Esophagus squamous epithelium (tissue), 5 donors: ENCODE measurements at places on chromosomes 5 and 9.

DNA sequence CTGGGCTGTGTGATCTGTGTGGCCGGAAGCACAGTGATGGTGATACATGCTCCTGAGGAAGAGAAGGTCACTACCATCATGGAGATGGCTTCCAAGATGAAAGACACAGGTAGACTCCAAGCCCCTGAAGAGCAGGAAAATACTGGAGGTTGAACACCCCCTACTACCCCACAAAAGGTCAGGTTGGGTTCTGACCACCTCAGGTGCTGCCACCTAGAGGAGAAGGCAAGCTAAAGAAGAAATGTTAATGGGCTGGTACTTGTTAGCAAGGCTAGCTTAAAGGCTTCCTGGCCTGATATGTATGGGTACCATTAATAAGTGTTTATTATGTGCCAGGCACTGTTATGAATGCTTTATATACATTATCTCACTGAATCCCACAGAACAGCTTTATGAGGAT lies 11.7 kb downstream of the NIPAL4 start:
- no peak for DNase-seq

DNA sequence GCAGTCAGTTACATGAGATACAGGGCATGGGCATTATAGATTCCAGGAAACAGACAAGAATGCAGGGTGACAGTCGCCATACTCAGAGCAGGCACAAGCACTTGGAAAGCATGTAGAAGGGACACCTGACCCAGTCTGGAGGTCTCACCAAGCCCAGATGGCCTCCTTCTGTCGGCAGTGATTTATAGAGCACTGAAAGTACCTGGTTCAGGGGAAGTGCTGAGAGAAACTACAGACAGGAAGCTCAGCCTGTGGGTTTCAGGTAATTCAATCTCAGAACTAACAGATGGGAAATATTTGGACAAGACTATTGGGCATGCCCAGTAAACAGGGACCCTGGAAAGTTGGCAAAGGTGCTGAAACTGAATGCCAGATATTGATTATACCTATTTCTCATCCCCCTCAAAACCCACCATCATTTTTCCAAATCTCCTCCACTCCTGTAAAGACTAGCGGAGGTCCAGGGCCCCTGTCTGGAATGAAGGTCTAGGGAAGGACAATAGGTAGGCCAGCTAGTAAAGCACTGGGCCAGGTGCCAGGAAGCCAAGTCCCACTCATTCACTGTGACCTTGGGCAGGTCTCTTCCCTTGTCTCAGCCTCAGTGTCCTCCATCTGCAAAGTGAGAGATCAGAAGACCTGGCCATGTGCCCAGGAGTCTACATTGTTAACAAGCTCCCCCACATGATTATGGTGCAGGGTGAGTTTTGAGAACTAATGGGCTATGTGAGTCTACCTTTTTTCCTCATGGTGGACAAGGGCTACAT lies 26.9 kb downstream of the KLHL3 start:
- DNase-seq: no peak

GRCh38 chr5:133453084-133453780 lies 159.1 kb downstream of the FSTL4 start:
- no peak for DNase-seq

- no peak for DNase-seq
Measured at GRCh38 chr5:175056831-175057230, 332.4 kb downstream of the MSX2 start.

DNA sequence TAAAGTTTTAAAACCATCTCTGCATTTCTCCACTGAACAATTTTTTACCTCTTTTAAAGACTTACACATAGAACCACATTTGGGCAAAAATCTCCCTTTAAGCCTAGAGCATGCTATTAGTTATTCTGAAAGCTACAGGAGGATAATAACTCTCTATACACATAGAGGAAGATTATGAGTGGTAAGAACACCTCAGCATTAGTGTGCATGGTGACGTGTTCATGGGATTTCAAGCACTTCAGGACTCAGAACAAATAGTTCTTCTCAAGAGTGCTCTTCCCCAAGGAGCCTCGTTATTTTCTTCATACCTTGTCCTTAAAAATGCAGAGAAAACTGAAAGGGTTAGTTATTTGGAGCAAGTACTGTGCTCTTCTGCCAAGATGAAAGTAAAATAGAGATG lies 256.9 kb upstream of the TUSC1 start:
- DNase-seq: no peak

- DNase-seq: no peak
Measured at GRCh38 chr5:174315871-174316270, 270.4 kb downstream of the NSG2 start.

- DNase-seq: no peak
Measured at GRCh38 chr9:88954066-88954465, 37.2 kb upstream of the S1PR3 start.

DNA sequence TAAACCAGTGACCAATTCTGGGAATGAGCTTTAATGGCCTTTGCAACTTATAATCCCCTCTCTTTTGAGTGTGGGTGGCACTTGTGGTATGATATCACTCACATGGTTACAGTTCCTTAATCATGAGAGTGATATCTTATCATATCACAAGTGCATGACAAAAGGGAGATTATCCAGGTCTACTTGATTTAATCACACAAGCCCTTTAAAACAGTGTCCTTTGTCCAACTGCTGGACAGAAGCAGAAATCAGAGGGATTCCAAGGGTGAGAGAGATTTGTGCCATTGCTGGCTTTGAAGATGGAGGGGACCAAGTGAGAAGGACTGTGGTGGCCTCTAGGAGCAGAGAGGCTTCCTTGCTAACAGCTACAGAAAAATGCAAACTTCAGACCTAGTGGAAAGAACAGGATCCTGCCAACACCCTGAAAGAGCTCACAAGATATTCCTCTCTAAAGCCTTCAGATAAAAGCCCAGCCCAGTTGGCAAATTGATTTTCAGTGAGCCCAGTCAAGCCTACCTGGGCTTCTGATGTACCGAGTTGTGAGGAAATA lies 279.0 kb upstream of the TLE4 start:
- DNase-seq: no peak

GRCh38 chr9:15244001-15244441 lies 63.0 kb downstream of the TTC39B start:
- DNase-seq: no peak
